ENCODE measurements at places on chromosomes 1 and 21.
A peak's percentile ranks its signal among the peaks of the same experiment; 100 is the strongest.

GRCh38 chr1:95067568-95067967 is 5.2 kb downstream of the ALG14 start:
- no peak for DNase-seq

DNA sequence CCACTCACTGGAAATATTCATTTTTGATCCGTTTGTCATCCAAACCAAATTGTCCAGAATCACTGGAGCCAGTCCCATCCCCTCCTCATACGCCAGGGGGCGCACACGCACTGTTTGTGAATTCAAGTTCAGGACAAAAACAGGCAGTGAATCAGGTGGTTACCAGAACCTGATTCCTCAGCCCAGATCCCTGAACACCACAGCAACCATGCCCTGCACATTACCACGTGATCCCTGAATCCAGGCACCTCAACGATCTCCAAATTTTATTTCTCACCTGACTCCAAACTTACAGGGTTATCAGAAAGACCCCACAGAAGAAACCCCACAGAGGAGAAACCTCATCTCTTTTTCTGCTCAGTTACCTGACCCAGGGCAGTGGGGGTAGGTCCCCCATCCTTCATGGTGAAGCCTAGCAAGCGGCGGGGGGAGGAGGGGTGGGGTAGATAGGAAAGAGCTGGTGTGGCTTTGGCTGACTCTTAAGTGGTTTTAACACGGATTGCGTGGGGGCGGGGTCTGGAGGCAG is 1.4 kb upstream of the PTPRF start:
- DNase-seq, result peak; percentile 75

- DNase-seq, result no peak
These were observed 897 bp downstream of the COL16A1 start for GRCh38 chr1:31702836-31703404.

- no peak for DNase-seq
These were observed 8.4 kb downstream of the PLPP3 start for GRCh38 chr1:56570924-56571372.

- no peak for DNase-seq
These were observed 55.7 kb upstream of the KIRREL1 start for GRCh38 chr1:157937744-157938143.

DNA sequence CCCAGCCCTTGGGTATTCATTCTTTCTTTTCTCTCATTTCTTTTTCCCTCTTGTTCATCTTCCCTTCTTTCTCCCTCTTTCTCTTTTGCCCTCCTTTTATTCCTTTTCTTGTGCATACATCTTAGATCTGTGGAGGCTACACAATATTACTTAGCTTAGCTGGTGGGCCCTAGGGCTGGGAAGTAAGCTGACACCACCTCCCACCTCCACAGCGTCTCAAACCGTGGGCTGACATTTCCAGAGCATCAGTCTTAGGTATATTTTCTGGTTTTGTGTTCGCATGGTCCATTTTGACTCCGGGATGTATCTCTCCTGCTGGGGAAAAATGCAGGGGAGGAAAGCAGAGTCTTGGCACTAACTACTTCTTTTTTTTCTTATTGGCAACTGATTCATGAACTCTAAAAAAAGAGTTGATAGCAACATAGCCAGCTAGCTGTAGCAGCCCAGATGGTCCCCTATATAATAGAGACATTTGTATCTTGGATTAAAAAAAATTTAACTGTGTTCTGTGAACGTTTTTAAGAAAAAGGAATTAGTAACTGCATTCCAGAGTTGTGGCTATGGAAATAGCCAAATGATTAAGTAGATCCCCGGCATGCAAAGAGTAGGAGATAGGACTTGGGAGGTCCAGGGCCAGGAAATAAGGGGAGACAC is 15.5 kb downstream of the CNIH3 start:
- no peak for DNase-seq

- no peak for DNase-seq
These were observed 99.4 kb downstream of the GIPC2 start for GRCh38 chr1:78145105-78145580.

- no peak for DNase-seq
These were observed at the start of gene FCMR for GRCh38 chr1:206921772-206922265. TSS of gene FCMR (minus strand) at chr1:206921941. CDS start at chr1:206921854, 87 bp downstream.

DNA sequence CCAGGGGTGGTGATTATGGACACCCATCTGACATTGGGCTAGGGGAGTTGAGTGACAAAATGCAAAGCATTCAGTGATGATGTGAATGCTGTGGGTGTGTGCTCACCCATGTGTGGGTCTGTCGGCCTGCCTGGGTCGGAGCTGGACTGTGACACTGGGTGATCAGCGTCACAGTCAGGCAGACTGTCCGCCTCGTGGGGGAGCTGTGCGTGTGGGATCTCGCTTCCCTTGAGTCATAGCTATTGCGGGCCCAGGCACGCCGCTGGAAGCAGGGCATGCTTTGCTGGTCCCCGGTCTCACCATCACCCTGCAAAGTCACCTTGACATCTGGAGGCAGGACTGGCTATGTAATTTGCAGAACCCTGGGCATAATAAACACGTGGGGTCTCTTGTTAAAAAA is 156.9 kb upstream of the IGSF21 start:
- no peak for DNase-seq

DNA sequence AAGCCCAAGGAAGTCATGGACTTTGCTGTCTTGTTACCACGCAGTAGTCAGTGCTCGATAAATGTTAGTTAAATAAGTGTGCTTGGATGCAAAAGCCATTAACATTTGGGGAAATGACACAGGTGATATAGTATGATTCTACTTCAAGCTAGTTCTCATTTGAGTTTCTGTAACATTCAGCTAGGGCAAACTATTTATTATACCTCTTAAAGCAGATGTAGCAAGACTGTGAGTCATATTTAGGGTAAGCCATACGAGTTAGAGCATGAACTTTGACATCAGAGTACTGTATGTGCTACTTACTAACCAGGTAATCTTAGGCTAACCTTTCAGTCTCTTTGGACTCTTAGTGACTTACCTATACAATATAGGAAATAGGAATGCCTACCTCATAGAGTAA is 21.0 kb downstream of the CLCA4 start:
- no peak for DNase-seq

GRCh38 chr1:181350131-181350530 is 133.2 kb upstream of the CACNA1E start:
- no peak for DNase-seq

DNA sequence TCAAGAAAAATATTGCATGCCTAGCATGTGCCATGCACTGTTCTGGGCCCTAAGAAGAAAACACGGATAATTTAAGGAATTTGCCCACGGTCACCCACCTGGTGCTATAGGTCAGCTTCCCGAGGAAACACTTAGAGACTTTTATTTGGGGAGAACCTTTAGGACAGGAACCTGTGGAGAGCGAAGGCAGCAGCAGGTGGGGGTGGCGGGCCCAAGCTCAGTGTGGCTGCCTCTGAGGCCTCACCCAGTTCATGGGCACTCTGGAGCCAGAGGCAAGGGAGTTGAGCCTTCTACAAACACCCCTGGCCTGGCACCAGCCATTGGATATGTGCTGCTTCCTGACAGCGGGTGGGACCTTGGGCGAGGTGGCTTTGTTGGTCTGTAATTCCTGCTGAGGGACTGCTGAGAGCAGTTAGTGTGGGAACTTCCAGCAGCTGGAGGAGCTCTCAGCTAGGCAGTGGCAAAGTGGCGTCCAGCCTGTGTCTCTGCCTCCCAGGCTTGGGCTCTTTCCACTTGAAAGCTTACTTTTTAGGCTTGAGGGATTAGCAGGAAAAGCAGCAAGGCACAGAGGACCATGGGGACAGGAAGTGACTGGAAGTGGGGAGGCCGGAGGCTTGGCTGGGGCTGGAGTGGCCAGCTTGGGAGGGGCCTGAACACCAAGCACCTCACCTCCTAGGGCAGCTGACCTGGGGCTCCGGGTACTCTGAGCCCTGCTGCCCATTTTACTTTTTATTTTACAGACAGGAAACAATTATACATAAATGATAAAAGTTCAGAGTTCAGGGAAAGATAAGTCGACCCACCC is 19.1 kb downstream of the MRPL37 start:
- no peak for DNase-seq

GRCh38 chr1:155085504-155086127 is 7.0 kb downstream of the EFNA3 start:
- no peak for DNase-seq

DNA sequence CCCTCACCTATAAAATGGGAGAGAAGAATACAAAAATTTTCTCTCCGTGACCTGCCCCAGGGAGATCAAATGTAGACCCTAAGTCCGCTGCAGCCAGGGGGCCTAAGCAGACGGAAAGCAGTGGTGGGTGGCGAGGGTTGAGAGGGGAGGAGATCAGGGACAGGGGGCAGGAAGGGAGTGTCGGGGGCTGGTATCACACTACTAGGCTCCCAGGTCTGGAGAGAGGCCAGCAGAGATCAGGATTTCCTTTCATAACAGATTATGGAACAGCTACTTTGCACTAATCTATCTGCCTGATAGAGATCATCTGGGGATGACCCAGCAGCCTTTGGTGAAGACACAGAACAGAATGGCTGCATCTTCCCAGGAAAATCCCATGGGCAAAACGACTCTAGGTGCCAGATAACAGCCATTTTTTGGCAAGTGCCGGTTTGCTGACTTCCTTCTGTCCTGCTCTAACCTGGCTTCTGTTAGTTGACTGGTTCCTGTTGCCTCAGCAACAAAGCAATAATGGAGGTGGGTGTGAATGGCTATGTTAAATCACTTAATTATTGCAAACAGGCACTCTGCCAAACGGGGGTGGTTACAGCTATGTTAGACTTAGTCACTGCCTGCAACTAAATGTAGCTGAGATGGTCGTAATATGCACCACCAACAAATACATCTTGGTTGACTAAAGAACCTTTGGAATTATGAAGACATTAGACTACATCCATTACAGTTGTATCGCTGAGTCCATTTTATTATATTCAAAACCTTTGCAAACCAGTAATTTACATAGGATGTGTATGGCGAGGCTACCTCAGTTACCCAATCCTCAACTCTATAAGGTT is 30.0 kb upstream of the EPS8L3 start:
- DNase-seq, result no peak

DNA sequence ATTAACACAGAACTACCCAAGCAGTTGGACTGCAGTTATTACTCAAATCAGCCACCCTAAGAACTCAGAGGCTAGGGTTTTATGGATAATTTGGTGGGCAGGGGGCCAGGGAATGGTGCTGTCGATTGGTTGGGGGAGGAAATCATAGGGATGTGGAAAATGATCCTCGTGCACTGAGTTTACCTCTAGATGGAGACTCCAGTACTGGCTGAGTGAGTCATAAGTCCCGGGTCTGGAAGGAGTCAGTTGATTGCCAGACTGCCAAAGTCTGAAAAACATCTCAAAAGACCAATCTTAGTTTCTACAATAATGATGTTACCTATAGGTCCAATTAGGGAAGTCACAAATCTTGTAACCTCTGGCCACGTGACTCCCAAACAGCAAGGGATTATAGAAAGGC is 257.5 kb upstream of the PRMT6 start:
- DNase-seq, result no peak

DNA sequence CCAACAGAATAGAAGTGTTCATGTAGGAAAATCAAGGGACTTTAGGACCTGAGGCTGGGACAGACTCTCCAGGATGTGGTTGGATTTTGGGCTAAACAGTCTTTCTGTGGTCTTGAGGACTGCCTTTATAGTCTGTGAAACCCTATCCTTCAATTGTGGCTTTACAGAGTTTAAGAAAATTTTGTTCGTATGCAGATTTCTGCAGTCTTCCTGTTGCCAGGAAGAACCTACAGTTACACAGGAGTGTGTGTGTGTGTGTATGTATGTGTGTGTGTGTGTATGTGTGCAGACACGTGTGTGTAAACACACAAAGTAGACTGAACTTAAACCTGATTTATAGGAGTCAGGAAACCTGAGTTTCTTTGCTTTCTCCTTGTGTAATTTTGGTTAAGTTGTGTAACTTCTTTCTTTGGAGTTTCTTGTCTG is 22.8 kb downstream of the NEK7 start:
- DNase-seq, result no peak

- DNase-seq, result no peak
These were observed 13.5 kb downstream of the ZBTB18 start for GRCh38 chr1:244064621-244065020.

- DNase-seq, result no peak
These were observed 29.5 kb downstream of the DMAP1 start for GRCh38 chr1:44242746-44243145.

GRCh38 chr1:60969971-60970509 is 112.3 kb upstream of the NFIA start:
- DNase-seq, result no peak

DNA sequence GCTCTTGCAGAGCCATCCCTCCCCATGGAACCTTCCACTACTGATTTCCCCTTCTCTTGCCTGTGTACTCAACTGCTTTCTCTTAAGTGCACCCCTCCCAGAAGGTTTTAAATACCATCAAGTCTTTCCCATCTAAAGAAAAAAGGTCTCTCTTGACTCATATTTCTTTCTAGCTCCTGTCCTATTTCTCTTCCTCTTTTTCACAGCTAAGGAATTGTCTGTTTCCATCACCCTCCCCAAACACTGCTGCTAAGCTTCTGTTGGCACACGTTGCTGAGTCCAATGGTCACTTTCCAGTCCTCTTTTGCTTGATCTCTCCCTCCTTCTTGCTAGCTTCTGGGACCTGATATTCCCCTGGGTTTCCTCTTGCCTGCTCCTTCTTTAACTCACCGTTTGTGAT is 13.3 kb upstream of the GNL2 start:
- no peak for DNase-seq

GRCh38 chr1:103373991-103374390 is 151.5 kb upstream of the RNPC3 start:
- DNase-seq, result no peak

GRCh38 chr1:60419023-60419422 is 345.5 kb upstream of the C1orf87 start:
- no peak for DNase-seq

- DNase-seq, result no peak
These were observed 1.9 kb upstream of the SFT2D2 start for GRCh38 chr1:168223681-168224540.

- DNase-seq, result peak; percentile 20
These were observed 575 bp downstream of the TRIM67 start for GRCh38 chr1:231162297-231162969.

- DNase-seq, result no peak
These were observed 26.9 kb upstream of the H6PD start for GRCh38 chr1:9207715-9208114.

DNA sequence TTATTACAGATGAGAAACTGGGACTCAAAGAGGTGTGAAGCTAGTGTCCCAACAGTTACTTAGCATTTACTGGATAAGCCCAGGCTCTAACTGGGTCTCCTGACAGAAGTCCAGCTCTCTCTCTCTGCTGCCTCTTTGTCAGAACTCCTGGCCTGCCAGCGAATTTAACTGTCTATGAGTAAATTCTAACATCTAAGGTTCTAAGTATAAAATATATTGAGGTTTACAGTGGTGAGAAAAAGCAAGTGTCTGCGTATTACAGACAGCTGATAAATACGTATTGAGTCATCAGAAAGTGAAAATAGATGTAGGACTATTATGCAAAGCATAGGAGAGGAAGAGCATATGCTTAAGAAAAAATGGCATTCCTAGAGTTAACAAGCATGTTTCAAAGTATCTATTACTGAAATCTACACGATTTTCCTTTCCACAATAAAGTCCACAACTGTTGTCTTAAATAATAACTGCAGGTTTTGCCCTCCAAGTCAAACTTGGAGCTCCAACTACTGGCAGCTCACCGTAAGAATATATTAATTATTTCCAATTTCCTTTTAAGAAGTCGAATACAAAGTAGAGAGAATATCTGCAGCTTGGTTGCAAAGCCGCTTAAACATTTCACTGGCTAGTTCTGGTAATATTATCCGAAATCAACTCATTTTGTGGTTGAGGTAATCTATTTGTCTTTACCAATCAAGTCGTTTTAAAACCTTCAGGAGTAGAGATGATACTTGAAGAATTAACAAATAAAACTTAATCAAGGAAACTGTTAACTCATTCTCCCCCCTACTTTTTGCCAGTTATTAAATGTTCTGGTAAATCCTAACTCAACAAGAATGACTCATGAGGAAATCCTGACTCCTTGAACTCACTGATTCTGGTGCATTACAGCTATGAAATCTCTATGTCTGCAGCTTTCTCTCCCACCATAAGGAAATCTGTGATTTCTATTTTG is 1.4 kb upstream of the RGS2 start:
- DNase-seq, result no peak

Measured in hypothalamus (tissue), 51 donors.